ENCODE measurements at places on chromosomes 11 and 22. TPM values are rescaled to one million over a fixed set of nuclear protein-coding genes. Genes with fewer than 3 reads are reported as not detected.
A peak's percentile ranks its signal among the peaks of the same experiment; 100 is the strongest.

DNA sequence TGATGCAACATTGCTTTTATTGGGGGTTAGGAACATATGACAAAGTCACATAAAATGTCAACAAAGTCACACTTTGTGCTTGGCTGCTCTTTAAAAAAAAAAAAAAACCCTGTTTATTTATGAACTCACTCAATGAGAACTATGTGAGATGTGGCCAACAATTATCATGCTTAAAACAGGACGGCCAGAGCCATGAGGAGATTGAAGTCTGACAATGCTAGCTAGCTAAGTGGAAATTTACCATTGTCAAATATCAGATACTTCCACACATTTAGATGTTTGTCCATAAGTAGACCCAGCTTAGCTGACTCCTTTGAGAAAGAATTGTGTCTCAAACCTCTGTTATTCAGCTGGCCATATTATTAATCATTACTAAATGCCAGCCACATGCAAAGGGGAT is 26.9 kb downstream of the BLID start:
- no peak for DNase-seq

DNA sequence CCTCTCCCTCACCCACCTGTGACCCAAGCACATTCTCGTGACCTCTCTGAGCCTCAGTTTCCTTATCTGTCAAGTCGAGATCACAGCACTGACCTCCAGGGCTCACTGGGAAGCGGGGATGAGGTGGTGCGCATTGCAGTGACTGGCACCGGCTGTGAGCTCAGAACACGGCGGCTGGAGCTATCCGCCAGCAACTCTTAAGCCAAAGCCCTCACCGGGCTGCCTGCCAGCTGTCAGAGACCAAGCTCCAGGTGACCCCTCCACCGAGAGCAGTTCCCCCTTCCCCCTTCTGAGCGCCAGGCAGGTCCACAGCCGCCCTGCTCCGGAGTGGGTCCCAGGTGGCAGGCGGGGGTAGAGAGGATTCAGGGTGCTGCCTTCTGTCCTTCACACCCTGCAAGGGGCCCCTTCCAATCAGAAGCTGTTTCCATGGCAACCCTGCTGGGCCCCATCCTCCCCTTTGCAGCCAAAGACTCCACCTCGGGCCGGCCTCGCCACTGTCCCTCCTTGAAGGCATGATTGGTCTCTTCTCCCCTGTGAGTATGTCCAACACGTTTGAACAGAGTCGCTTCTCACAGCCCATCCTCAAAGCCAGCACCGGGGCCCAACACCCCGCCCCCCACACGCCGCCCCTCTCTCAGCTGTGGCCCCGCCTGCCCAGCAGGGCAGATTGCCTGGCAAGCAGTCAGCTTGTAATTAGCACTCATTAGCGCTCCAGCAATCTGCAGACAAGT is 98.7 kb downstream of the WNT7B start:
- DNase-seq: peak; percentile 9

GRCh38 chr11:48043991-48044512 is 63.7 kb downstream of the PTPRJ start:
- no peak for DNase-seq

- DNase-seq: no peak
Observed at GRCh38 chr11:81484196-81484595, 1249.5 kb downstream of the FAM181B start.

DNA sequence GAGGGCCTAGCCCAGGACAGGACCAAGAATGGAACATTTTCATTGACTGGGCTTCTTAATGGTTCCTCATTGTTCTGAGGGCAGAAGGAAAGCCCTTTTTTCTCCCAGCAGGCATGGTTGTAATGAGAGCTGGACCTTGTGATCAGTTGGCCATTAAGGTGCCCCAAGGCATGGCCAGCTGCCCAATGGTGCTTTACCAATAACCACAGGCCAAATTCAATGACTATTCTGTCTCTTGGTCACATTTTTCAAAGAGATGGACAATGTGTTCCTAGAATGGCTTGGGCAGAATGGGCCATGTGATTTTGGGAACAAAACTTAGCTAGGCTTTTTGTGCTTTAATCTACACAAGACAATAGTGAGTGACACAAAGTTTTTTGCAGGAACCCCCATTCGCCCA is 7.3 kb downstream of the NAV2 start:
- DNase-seq: no peak

- no peak for DNase-seq
Observed at GRCh38 chr11:131690362-131690761, 319.9 kb downstream of the NTM start.

- DNase-seq: no peak
Observed at GRCh38 chr11:34323601-34324000, 34.2 kb downstream of the ABTB2 start.

GRCh38 chr11:115496892-115497291 is 7.3 kb downstream of the CADM1 start:
- DNase-seq: no peak

- DNase-seq: no peak
Observed at GRCh38 chr11:132644520-132645239, 887.6 kb downstream of the OPCML start.

DNA sequence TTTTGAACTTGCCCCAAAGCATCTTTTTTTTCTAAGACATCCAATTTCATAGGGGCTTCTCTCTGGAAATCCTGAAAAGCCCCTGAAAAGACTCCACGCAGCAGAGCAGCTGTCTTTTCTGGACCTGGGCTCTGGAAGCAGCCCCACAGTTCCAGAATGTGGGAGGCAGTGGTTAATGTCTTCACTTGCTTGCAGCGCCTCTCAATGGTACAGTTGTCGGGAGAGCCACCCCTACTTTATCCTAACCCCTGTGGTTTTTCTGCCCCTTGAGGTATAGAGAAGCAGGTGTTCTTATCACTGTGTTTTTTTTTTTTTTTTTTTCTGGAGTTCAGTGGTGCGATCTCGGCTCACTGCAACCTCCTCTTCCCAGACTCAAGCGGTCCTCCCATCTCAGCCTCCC is 83.4 kb upstream of the SORL1-AS1 start:
- no peak for DNase-seq

DNA sequence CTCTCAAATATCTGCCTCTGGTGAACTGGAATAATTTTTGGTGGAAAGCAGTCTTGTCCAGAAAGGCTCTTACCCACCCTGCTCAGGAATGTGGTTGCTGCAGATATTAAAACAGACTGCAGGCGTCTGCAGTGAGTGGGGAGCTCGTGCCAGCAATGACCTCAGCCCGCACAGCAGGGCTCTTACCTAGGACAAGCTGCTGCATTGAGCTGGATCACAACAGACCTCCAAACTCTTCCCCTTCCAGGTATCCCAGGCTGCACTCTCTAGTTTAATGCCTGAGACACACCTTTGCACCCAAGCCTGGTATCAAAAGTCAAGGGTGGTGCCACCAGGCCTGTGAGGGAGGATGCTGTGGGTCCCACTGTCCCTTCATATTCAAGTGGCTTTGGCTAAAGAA is 69.7 kb upstream of the CDON start:
- peak; percentile 68 for DNase-seq

DNA sequence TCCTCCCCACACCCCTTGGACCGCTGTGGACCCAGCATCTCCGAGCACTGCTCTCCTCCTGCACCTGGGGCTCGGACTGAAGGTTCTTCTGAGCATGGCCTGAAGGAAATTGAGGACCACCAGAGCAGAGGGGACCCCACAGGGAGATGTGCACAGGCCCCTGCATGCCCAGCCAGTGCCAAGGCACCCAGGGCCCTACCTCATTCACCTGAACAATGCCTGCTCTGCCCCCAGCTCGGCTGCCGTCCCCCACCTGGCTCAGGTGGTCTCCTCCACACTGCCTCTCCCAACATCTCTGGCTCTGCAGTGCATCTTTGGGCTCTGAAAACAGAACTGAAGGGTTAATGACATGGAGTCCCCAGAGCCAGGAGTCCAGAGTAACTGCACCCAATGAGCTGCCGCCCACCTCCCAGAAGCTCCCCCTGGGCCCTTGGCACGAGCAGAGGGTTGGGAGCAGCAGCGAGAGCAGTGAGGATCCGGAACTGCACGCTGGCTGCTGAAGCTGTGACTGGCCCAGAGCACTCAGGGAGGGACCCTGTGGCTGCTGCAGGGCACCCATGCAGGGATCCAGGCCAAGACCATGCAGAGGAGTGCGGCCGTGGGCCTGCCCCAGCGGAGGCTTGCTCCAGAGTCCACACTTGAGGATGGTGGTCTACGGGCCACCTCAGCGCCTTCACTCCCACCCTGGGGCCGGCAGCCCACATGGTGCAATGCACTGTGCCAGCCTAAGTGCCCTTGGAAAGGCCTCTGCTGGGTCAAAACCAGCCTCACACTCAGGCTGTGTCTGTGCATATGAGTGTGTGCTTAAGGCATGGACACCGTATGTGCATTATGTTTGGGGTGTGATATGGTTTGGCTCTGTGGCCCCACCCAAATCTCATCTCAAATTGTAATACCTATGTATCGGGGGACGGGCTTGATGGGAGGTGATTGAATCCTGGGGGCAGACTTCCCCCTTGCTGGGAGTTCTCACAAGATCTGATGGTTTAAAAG is 686.1 kb downstream of the TBC1D22A start:
- DNase-seq: no peak

GRCh38 chr11:111299101-111300026 is 1.0 kb downstream of the POU2AF3 start:
- DNase-seq: peak; percentile 84

DNA sequence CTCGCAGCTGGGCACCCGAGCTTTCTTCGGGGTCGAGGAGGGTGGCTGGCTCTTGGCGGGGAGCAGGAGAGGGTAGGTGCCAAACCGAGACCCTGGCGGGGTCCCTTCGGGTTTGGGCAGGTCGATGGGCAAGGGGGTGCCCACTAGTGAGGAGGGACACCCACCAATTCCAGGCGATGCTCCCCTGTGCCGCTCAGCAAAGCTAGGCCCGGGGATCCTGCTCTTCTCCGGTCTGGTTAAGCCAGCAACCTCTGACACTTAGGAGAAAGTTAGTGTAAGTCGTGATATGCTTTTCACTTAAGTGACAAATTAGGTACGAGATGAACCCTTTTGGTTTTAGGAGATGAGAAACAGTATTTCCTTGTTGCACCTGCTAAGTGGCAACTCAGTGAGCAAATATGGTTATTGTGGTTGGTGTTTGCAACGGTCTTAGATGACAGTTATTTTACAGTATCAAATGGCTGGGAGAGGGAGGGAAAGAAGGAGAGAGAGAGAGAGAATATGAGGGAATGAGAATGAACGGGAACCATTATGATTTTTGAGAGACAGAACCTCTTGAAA is 565 bp downstream of the NUCB2 start:
- no peak for DNase-seq

DNA sequence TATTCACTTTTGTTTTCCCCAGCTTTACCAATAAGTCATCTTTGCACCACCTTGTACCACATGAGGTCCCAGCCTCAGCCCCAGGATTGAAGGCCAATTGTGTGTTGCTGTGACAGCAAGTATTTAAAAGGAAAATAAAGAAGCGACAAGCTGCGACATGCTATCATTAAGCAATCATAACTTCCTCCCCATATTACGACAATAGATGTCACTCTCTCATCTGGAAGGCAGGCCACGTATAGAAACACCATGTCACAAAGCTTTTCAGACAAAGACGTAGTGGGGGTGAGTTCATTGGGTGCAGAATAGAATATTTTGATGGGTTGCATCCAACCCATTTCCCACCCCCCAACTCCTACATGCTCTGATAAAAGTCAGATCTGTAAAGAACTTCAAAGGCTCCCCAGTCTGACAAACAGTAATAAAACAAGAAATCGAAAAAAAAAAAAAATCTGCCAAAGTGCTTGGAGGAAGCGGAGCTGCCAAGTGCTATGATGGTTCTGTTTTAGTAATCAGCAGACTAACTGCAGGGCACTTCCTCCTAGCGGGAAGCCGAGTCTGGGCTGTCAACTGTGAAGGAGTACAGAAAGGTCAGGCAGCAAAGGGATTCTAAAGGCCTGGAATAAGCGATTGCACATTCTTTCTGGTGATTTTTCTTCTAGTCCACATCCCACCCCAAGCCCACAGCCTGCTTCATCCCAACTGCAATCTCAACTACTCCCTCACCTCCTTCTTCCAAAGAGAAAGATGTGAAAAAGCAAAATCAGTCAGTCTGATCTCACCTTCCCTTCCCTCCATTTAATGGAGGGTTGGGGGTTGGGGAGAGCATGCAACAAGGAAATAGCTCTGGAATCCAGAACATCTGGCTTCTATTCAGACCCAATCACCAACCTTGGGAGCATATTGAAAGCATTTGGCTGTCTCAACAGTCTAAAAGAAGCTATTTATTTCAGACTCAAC is 131.4 kb upstream of the UBASH3B start:
- DNase-seq: no peak

DNA sequence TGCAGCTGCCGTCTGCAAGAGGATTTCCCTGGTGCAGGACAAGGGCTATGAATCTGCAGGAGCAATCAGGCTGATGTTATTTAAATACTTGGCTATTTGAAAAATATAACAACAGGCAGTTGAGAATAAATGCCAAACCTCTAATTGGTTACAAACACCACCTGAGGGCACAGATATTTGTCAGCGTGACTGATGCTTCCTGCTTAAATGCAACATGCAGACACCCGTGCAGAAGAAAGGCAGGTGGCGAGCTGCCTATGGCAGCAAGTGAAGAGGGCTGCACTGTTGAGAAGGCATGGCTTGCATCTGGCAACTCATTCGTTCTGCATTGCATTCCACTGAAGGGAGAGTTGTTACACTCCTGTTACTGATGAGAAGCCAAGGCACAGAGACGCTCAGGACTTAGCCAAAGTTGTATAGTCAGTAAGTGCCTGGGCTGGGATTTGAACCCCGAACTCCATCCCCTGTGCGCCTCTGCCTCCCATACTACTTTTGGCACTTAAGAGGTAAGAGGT is 350.6 kb downstream of the TENM4 start:
- DNase-seq: no peak

- no peak for DNase-seq
Observed at GRCh38 chr22:24437091-24437490, 9.7 kb downstream of the ADORA2A start.

GRCh38 chr22:41446057-41446501 is 522 bp downstream of the TOB2 start:
- DNase-seq: peak; percentile 41

Gene OR56A4
- not detected for total RNA-seq

Gene OR5A1
- 0.24 TPM for total RNA-seq

Gene MB
- total RNA-seq: 0.93 TPM

Gene FANCF
- total RNA-seq: 14.8 TPM

Gene ANGPTL5
- total RNA-seq: 0.31 TPM

Gene TCN2
- 40.7 TPM for total RNA-seq

Gene MMP7
- total RNA-seq: not detected

Gene ROBO4
- total RNA-seq: 5.7 TPM

Gene CFAP300
- 15.1 TPM for total RNA-seq

All from testis (tissue), 5 donors.